ENCODE measurements at places on chromosomes 16 and 17.

GRCh38 chr17:17052462-17053221, 10.4 kb downstream of the MPRIP start:
- DNase-seq, result no peak

DNA sequence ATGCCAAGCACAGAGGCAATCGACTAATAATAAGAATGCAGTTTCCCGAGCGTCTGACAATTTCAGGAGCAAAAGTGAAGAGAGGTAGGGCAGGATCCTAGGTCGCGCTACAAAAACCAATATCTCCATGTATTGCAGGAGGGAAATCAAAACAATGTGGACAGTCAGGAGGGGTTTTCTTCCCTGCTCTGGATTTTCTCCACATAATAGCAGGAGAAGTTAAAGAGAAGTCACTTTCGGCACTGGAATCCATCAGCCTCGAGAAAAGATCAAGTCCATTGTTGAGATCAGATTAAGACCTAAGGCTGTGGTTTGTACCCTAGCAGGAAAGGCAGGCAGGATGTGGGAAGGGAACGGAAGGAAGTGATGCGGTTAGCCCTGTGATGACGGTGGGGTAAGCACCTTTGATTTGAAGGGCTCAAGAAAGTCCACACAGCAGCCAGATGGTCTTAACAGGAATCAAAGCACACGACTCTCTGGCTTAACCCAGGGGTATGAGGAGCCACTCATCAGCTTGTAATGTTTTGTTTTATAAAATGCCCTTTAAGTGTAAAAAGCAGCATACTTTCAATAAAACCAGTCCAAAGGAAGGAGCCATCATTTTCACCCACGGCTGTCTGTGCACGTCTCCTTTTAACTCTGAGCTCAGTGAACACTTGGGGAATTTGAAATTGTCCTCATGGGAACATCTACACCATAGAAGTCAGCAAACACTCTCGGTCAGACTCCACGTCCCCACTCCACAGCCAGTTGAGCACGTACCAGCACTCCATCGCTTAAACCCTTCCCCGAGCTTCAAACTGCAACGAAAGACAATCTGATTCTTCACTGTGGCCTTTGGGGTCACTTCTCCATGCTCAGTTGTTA, 15.8 kb upstream of the AKTIP start:
- DNase-seq, result peak; percentile 58

GRCh38 chr16:57508035-57508425, 21.7 kb upstream of the DOK4 start:
- no peak for DNase-seq

- DNase-seq, result peak; percentile 82
Measured at GRCh38 chr17:8376271-8377067, at the start of gene KRABD2. Gene KRABD2, minus strand, starts transcription at chr17:8376704.

DNA sequence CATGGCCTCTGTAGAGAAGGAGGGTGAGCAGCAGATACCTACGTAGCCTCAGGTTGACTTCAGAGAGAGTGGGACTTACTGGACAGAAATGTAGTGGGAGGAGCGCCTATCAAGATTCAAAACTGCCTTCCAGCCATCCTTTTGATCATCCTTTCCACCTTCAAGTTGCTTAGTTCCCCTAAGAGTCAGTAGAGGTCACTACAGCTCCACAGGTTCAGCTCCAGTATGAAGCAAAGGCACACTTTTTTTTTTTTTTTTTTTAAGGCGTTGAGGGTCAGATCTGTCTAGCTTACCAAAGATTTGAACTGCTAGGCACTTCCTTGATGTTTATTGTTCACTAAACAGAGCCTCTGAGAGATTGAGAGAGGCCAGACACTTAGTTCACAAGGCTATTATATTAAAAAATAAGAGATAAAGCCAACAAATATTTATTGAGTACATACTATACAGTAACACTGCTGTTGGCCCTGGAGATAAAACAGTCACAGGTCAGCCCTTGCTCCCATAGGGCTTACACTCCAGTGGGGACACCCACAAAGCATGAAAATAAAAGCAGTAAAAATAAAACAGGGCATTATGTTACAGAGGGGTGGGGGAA, 3.1 kb downstream of the RNF227 start:
- no peak for DNase-seq

DNA sequence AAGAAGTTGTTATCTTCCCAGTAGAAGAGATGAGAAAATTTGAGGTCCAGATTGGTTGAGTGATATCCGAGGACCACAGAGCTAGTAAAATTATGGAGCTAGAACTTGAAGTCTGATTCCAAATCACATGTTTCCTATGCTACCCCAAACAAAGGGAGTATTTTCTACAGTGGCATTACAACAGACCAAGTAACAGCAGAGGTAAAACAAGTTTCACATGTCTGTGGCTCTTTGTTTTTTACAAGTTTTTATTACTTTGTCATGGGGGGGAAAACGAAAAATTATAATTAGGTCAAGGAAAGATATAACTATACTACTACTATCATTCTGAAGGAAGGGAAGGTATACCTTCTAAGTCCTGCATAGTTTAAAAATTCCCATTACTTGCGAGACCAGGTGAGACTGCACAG, 49.4 kb downstream of the KANSL1 start:
- DNase-seq, result no peak

- DNase-seq, result no peak
Measured at GRCh38 chr17:14261406-14261805, 24.7 kb upstream of the CDRT15 start.

All from stimulated activated CD8-positive, alpha-beta memory T cell treated with anti-CD3 and anti-CD28 coated beads, Interleukin-4, amount 100 ng/mL, for 4 hours (primary cell).